ENCODE measurements at places on chromosomes 5 and 9.

- no peak for DNase-seq
Observed at GRCh38 chr5:102539562-102539961, 40.8 kb upstream of the SLCO6A1 start.

GRCh38 chr5:56110646-56111403, 116.1 kb upstream of the IL6ST start:
- no peak for DNase-seq

DNA sequence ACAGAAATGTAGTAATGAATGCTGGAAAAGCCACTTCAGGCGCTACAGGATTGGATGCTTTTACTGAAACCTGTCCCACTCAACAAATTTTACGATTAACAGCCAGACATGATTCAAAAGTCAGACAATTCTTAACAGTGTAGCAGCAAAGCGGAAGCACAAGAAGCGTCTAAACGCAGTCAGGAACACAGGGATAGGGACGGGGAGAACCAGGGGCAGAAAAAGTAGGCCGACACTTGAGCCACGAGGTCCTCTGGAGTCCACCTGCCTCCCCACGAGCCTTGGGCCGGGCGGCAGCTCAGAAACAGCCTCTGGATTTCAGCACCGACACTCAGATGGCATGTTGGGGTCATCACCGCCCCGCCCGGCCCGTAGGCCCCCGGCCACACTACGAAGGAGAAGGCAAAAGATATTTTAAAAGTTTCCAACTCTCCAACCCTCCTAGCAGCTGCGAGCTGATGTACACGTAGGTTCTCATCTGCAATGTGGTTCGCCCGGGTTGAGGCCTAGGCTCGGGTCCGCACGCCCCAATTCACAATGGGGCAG, 615 bp downstream of the RACK1 start:
- DNase-seq = no peak

DNA sequence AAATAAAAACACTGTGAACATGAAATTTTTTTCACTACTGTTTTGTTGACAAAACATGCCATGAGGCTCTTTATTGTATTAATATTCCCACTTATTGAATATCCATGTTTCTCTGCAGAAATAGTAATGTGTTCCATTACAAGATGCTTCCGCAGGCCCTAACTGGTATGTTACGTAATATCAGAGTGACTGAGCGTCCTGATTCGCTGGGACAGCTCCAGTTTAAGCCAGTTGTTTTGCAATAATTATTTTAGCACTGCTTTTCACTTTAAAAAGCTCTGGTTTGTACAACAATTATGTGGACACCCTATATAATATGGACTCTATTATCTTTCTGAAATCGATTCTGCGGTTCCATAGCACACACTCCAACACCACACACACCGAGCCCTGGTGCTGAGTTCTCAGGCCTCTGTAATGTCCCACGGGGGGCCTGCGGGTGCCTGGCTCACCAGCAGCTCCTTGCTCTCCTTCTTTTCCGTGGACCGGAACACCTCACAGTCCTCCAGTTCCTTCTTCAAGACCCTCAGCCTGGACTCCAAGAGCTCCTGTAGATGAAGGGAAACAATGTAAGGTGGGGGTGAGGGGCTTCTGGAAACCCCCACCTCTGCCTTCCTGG, 1.8 kb downstream of the TRIM7 start:
- no peak for DNase-seq

DNA sequence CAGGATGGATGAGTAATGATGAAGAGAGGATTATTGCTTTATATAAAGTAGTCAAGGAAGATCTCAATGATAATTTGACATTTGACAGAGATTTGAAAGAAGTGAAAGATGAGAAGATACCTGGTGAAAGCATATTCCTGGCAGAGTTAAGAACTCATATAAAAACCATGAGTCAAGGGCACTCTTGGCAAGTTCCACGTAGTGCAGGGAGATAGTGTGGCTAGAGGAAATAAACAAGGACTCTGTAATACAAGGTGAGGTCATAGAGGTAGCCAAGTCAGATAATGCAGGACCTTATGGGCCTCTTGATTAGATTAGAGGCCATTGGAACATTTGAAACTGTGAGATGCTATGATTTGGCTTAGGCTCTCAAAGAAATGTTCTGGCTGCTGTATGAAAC, 72.3 kb downstream of the HCN1 start:
- DNase-seq = no peak

DNA sequence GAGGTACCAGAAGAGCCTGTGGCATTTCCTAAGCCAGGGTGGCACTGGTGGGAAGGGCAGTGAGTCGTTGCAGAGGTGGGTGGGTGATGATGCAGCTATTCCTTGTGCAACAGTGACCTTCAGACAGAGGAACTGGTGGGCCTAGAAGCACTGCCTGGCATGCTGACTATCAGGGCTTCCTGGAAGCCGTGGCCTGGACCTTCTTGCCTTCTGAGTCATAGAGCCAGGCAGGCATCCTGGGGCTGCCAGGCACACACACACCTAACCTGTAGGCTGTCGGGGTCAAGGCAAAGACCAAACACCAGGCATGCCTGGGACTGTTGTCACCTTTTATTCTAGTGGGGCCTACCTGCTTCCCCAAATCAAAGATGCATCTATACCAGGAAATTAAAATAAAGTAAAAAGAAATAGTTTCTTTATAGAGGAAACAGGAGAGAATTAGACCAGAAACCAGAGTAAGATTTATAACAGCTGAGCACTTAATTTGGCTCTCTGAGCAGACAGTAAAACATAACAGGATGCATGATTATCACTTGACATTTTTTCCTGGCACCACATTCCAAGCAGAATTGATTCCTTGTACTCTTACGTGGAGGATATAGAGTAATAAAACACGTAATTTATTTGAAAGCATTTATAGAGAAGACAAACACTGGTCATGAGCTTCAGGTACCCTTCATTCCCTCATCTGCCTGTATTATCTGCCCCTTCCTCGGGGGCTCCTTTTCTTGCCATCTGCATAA, 25.1 kb downstream of the NANS start:
- peak; percentile 32 for DNase-seq

- DNase-seq = peak; percentile 45
Observed at GRCh38 chr5:65014769-65015168, 246.0 kb downstream of the CWC27 start.

DNA sequence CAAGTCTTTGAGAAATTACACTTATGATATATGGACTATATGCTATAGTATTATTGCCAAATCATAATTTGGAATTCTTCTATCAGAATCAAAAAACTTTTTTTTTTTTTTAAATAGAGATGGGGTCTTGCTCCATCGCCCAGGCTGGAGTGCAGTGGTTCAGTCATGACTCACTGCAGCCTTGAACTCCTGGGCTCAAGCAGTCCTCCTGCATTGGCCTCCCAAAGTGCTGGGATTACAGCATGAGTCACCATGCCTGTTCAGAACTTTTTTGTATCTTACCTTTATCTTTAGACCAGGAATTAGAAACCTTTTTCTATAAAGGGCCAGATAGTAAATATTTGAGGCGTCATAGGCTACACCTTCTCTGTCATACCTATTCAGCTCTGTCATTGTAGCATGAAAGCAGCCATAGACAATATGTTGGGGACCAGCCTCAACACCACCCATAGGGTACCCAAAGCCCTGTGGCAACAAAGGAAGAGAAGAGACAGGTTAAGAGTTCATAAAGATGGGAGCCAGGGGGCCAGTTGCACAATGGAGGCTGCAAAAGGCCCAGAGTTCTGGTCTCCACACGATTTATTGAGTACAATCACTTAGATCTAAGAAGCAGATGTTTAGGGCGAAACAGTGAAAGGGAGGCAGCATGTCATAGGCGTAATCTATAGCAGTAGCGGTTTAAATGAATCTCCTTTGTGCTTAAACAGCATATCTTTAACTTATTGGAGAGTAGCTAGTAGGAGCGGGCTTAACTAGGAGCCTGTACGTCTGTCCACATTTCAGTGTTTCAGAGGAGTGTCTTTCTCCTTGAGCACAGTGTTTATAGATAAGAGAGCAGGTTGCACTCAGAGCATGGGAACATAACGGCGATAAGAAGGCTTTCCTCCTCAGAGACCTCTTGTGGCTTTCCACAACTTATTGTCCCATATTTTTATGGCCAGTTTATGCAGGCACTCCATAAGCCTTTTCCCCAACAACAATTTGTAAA, 12.5 kb downstream of the ECM2 start:
- DNase-seq = no peak

Measured in kidney glomerular epithelial cell (primary cell).